Parietal lobe (tissue), 2 donors: ENCODE measurements at places on chromosomes 5 and 9. TPM values are rescaled to one million over a fixed set of nuclear protein-coding genes. Genes with fewer than 3 reads are reported as not detected.

The PRDM9 gene
- total RNA-seq: not detected

The CDKN2B gene
- 0.31 TPM for total RNA-seq

The CATSPER3 gene
- total RNA-seq: not detected

The WNT8A gene
- total RNA-seq: not detected

The CAMK4 gene
- total RNA-seq: 141 TPM

The BNC2 gene
- 0.31 TPM for total RNA-seq

The C9orf153 gene
- 1.3 TPM for total RNA-seq

The RNF183 gene
- total RNA-seq: not detected

The OTP gene
- total RNA-seq: not detected

The AK6 gene
- 21.0 TPM for total RNA-seq

The PCDHB5 gene
- 16.3 TPM for total RNA-seq

The LCN15 gene
- total RNA-seq: not detected

The RANBP3L gene
- 3.8 TPM for total RNA-seq

The ANGPTL2 gene
- 1.9 TPM for total RNA-seq

The PCDHA5 gene
- 23.2 TPM for total RNA-seq

The IFNK gene
- not detected for total RNA-seq

The LEAP2 gene
- total RNA-seq: 4.7 TPM

The TAF11L10 gene
- total RNA-seq: not detected

The CNTRL gene
- 33.8 TPM for total RNA-seq

The RBM22 gene
- 42.9 TPM for total RNA-seq

The SLCO6A1 gene
- 0.31 TPM for total RNA-seq

The PPP3R2 gene
- total RNA-seq: 0.63 TPM

The SAP30L gene
- 20.0 TPM for total RNA-seq

The SLC6A19 gene
- total RNA-seq: not detected

The PLEKHG4B gene
- total RNA-seq: 9.1 TPM

The CCDC180 gene
- total RNA-seq: 34.1 TPM

The UBE2QL1 gene
- 52.3 TPM for total RNA-seq

The FOXD4 gene
- 0.31 TPM for total RNA-seq
